ENCODE measurements at places on chromosomes 5 and 9.

- DNase-seq: no peak
Observed at GRCh38 chr9:109232449-109233237, 65.6 kb upstream of the FRRS1L start.

DNA sequence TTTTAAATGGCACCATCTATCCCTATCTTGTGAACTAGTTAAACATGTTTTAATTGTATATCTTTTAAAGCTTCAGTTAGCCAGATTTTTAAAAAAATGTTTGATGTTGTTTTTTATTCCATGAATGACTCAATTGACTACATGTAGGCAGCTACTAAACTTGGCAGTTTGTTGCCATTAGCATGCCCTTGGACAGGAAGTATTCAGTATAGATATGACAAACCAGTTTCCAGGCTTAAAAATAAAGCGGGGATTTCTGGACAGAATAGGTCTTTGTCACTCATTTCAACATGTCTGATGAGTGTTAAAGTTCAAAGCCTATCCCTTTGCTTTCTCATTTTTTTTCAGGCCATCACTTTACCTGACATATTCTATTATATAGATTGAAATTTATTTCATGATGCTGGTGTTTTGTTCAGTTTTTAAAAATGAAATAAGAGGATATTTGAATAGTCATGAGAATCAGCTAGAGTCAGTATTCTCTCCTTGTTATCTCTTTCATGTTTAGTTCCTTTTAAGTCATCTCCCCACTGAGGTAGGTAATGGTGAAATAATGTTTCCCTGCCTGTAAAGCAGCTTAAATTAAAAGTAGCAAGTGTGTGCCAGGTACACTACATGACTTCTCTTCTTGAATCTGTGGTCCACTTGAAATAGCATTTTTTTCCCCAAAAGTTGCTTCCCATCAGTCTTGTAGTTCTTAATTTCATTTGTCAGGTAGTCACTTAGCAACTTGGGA lies 11.9 kb downstream of the TNFAIP8 start:
- no peak for DNase-seq

DNA sequence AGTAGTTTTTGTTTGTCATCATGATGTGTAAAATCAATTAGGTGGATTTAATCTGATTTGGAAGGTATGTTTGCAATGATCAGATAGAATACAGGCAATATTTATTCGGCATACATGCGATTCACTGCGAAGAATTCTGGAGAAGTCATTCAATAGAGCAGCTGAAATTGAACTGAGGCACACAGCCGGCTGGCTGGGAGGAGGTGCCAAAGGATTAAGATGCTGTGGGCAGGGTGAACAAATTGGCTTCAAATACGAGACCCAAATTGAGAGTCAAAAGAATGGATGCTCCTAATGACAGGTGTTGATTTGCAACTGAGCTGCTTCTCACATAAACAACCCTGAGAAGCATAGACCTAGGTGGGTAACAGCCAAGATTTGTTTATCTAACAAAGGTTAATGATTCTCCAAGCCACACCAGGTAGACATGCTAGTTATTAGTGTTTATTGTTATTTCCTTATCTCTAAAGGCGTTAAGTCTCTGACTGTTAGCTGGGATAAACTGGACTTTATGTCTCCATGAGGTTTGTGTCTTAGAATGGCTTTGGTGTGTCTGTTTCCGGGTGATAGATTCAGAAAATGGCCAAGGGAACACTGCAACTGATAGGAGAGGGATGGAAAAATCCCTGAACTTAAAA lies 55.3 kb upstream of the CLINT1 start:
- no peak for DNase-seq

DNA sequence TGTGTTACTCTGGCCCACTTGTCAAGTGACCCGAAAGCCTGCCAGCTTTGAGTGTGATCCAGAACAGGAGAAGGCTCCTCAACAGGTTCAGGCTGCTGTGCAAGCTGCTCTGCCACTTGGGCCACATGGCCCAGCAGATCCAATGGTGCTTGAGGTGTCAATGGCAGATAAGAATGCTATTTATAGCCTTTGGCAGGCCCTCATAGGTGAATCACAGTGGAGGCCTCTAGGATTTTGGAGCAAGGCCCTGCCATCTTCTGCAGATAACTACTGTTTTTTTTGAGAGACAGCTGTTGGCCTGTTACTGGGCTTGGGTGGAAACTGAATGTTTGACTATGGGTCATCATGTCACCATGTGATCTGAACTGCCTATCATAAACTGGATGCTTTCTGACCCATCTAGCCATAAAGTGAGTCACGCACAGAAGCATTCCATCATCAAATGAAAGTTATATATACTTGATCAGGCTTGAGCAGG lies 180.8 kb downstream of the CARTPT start:
- no peak for DNase-seq

DNA sequence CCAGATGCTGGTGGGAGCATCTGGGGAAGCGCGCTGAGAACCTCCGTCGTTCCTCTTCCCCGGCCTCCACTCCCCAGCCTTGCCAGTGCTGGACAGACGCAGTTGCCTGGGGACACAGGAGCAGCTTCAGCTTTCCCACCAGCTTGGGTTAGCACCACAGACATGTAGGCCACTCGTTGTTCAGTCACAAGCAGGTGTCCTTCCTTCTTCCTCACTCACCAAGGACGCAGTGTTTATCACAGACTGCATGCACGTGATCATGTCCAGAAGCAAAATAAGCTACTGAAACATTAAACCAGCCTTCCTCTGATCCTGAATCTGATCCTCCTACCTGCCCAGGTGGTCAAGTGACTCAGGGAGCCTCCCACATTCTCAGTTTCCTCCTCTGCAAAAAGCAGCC lies 232.9 kb downstream of the SYK start:
- no peak for DNase-seq

DNA sequence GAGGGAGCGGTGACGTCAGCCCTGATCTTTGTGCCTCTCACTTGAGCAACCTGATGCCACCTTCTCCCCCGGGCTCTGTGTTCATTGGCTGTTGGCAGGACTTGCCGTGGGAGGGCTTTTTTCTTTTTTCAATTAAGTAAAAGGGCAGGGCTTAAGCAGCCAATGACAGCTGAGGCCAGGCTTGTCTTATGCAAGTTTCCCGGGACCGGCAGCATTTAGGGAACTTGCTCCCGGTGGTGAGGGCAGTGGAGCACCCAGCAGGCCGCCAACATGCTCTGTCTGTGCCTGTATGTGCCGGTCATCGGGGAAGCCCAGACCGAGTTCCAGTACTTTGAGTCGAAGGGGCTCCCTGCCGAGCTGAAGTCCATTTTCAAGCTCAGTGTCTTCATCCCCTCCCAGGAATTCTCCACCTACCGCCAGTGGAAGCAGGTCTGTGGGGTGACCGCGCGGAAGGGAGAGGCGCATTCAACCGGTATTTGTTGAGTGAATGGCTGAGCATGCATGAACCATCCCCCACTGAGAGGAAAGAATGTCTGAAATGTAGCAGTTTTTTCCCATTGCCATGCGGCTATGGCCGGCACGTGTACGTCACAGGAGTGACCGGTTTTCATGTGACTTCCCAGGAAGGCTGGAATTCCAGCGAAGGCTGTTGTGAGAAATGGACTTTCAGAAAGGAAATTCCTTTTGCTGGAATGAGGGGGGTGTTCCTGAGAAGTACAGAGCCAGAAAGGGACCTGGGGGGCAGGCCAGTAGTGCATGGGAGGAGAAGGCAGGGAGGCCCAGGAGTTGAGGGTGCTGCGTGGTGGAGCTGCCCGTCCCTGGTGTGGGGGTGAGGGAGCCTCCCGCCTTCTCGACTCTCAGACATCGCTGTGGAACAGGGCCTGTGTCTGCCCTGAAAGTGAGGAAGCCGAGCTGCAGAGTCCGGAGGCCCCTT lies 29.0 kb downstream of the PTGES2 start:
- peak; percentile 75 for DNase-seq

DNA sequence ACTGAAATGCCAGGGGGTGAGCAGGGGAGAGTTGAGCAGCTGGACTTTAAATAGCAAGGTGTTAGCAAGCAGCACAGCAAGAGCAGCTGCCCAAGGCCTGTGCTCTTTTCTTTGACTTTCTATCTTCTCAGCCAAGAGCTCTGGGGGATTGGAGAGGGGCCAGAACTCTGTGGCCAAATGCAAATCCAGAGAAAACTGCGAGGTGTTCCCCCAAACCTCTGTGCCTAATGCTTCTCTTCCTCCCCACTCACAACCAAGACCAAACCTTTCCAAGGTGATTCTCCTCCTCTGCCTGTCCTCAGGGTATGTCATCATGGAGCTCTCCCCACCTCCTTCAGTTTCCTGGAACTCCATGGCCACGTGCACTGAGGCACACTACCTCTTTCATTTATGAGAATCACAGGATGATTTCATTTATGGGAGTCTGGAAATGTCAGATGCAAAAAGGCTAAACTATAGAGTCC lies 118.7 kb upstream of the WWC1 start:
- no peak for DNase-seq

DNA sequence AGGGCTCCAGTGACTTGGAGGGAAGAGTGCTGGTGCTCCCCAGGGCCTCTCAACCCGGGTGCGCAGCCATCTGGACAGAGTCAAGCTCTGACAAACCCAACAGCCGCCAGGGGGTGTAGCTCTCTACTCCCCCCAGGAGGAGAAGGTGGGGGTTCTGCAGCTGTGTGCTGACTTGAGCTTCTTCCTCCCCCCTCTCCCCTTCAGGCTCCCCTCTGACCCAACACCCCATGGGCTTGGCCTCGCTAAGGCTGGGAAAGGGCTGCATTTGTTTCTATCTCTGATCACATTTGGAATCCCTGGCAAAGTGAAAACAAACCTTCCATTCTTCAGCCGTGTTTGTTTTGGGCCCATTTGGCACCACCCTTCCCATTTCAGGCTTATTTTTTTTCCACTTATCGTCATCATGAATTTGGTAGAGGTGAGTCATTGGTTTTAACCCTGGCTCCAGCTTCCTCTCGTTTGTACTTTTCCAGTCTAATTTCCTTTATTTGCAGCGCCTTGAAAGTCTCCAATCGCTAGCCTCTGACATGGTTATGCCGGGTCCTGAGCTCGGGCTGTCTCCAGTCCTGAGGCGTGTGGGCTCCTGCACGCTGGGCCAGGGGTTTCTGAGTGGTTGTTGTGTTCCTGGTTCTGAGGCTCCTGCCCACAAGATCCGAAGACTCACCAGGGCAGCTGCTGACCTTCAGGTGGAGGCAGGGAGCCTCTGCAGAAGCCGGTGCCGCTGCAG lies 36.1 kb downstream of the DAP start:
- DNase-seq: peak; percentile 63

GRCh38 chr9:94145640-94146039 lies 61.4 kb downstream of the PTPDC1 start:
- DNase-seq: no peak

GRCh38 chr5:138445547-138446271 lies 6.9 kb downstream of the REEP2 start:
- no peak for DNase-seq

DNA sequence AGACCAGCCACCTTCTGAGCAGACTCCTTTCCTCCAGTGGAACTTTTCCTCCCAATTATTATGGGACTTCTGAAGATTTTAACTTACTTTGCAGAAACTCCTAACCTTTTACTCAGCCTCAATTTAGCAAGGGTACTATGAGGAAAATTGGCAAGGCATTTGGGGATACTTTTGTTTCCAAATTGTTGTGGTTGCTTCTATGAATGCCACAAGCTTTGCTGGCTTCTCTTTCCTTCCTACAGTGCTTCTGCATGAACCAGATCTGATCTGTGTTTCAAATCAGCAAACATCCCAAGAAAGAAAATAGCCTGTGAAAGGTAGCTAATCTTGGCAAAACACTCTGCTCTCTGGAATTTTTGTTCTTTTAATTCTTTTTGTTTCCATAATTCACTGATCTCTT lies 57.3 kb upstream of the TAF11L2 start:
- DNase-seq: no peak

DNA sequence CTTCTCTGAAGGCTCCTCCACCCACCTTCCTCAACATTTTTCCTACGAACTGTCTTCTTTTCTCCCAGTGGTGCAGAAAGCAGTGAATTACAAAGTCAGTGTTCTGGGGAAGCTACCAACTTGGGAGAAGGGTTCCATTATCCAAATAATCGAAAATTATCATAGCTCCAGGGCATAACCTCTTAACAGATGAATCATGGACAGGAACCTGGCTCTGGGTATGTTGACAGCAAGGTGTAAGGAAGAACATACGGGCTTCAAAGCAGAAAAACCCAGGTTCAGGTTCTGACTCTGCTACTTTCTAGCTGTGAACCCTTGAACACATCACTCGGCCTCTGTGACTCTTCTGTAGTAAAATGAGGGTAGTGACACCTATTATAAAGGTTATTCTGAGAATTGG lies 351.3 kb downstream of the ENC1 start:
- DNase-seq: no peak

DNA sequence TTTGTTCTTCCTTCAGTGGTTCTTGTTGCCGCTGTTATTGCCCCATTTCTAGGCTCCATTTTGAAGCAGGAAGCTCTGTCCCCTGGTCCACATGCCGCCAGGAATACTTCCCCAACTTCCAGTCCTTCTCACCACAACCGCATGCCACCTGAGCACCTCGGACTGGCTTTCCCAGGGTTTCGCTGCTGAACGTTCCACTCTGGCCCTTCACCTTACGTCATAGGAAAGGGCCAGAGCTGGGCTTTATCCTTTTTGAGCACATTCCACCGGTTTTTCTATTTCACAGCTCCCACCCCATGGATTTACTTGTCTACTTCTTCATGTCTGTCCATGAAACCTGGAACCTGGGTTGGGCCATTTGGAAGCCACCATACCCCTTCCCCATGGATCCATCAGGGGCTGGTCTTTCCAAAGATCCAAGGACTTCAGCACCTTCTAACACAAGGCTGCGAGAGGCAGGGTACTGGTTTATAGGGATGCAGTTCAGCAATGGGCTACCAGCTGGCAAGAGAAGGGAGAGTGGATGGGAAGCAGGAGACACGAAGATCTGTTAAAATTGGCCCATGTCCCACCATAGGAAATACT lies 557.4 kb downstream of the BNC2 start:
- DNase-seq: no peak

- no peak for DNase-seq
Observed at GRCh38 chr9:99592834-99593574, 228.7 kb upstream of the NR4A3 start.

DNA sequence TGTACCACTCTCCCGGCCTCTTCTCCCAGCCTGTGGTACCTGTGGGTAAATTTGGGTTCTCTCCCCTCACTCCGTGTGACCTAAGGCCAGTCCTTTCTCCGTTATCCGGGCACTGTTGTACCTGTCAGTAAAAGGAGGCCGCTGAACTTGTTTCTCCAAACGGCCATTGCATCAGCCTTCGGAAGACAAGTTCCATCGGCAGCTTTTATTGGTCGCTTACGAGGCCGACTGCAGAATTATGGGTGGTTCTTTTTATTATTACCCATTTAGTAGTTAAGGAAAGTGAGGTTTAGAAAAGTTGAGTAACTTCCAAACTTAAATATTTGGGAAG lies 558 bp downstream of the GRPEL2 start:
- no peak for DNase-seq

DNA sequence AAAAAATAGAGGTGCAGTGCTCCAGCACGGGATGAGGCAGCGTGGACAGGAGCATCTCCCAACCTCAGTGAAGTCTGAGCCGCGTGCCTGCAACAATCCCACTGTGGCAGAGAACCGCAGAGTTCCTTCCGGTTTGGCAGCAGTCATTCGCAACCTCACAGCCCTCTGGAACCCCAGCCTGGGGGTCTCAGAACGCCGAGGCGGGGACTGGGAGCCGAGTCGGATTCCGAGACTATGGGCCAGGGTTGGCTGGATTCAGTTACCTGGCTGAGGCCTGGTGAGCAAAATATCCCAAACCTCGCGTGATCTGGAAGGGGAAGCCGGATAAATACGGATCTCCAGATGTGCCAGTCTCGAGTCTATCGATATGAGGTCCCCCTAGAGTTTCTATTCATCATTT lies 27.0 kb downstream of the CDKN2A start:
- DNase-seq: no peak

- DNase-seq: peak; percentile 23
Observed at GRCh38 chr5:108642170-108642906, 105.4 kb upstream of the FER start.
